ENCODE measurements at places on chromosomes 4 and X.

GRCh38 chrX:70208479-70208878 lies 26.0 kb upstream of the AWAT1 start:
- no peak for DNase-seq

DNA sequence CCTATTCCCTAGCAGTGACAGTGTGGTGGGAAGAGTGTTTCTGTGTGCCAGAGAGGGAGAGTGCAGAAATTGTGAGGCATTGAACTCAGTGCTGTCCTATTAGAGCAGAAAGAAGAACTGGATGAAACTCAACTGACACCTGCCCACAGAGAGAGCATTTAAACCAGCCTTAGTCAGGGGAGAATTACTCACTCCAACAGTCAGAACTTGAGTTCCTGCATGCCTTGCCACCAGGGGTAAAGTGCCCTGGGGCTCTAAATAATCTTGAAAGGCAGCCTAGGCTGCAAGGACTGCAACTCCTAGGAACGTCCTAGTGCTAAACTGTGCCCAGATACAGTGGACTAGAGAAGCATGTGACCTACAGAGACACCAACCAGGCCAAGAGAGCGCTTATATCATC lies 12.8 kb downstream of the CYSLTR1 start:
- no peak for DNase-seq

GRCh38 chr4:81522711-81523110 lies 51.0 kb upstream of the RASGEF1B start:
- no peak for DNase-seq

DNA sequence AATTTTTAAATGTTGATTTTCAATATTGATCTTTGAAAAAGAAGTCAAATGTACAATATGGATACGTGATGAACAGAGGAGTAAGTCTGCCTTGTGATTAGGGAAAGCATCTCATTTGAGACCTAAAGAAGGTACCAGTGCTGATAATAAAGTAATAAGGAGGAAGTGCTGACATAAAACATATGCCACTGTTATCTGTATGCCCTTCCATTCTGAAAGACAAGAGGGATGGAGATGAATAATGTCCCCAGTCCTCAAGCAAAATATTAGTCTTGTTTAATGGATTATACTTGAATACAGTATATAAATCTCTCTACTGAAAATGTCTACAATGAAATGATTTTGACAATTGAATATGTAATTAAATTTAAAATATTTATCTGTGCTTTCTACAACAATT lies 58.2 kb downstream of the CCSER1 start:
- no peak for DNase-seq

DNA sequence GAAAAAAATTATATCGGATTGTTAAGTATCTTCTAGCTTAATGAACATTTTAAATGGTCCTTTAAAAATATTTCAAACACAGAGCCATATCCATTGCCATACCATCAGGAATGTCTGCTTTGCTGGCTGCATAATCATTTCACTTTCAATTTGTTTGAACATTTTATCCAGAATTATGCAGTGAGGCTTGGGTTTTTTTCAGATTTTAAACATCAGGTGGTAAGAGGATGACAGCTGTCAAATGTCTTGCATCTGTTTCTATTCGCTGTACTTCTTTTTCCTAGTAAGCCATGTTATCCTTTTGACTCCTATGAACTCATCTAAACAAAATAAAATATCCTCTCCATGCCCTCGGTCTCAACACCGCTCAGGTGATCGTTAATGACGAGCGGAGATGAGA lies 802 bp downstream of the RFC1 start:
- no peak for DNase-seq
